ENCODE measurements at places on chromosomes 12 and 14. TPM values are rescaled to one million over a fixed set of nuclear protein-coding genes. Genes with fewer than 3 reads are reported as not detected.

DNA sequence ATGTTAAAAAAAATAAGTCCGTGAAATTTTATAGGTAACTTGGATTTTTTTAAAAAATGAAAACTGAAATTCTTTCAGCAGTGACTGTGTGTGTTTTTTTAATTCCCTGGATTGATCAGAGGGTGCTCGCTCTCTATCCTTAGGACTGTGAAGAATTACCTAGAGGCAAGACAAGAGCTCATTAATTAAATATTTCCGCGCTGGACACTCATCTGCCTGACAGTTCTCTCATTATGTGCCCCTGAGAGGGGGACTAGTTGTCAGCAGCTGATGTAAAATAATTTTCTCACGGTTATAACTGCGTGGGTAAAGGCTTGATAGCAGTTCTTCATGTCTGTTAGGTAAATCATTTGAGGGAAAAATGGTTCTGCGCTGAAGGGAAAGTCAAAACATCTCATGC lies 101.3 kb downstream of the PTCSC3 start:
- H3K4me1 ChIP-seq, result no peaks in the 10 kb centered on the region
- H3K27me3 ChIP-seq, result peaks cover 42% of the 10 kb centered on the region
- H3K4me3 ChIP-seq, result no peak overlapping the region
- DNase-seq, result no peak
- no peak overlapping the region for H3K27ac ChIP-seq

DNA sequence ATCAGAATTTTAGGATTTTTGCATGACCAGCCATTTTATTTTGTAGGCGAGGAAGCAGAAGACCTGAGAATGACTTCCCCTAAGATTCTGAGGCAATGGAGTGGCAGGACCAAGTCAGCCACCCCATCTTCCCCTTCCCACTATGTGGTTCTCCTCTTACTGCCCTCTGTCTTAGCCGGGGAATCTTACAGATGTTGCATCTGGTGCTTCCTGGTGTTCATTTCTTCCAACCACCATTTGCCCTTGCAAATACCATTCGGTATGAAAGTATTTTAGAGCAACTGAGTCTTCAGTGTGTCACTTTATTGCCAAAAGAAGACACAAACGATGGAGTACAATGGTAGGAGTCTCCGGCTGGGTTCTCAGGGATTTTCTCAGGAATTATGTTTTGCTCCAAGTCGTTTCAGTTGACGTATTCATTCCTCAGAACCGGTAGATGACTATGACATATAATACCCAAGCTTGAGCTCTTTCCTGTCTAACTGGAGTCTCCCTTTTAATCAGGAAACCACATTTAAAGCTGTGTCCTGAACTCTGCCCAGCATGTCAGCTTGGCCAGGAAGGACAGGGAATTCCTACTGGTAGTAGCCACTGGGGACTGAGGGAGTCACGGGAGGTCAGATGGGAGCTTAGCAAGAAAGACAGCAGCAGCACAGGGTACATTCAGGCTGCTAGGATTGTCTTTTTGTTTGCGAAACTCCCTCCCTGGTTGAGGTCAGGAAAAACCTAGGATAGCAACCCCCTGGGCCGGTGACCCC lies 87.0 kb downstream of the SAMD4A start:
- H3K27ac ChIP-seq, result peak overlapping the region; percentile 15
- DNase-seq, result no peak
- no peaks in the 10 kb centered on the region for H3K36me3 ChIP-seq
- H3K27me3 ChIP-seq, result peaks cover 5% of the 10 kb centered on the region
- peaks cover 13% of the 10 kb centered on the region for H3K4me1 ChIP-seq

DNA sequence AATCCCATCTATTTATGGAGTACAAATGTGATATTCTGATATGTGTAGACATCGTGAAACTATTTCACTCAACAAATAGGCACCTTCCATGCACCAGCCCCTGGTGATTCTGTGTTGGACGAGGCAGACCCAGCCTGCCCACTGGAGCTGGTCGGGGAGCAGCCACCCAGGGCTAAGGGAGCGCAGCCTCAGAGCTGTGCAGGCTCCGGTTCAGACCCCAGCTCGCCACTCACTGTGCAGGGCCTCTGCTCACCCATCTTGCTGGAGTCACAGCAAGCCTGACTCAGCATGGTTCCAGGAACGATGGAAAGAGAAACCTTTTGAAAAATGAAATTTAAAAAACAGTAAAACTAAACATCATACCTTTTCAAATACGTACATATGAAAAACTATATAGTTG lies 52.3 kb upstream of the BCL11B start:
- no peaks in the 10 kb centered on the region for H3K36me3 ChIP-seq
- peaks cover 6% of the 10 kb centered on the region for H3K27me3 ChIP-seq
- no peak overlapping the region for H3K27ac ChIP-seq
- peaks cover 2% of the 10 kb centered on the region for H3K4me1 ChIP-seq

DNA sequence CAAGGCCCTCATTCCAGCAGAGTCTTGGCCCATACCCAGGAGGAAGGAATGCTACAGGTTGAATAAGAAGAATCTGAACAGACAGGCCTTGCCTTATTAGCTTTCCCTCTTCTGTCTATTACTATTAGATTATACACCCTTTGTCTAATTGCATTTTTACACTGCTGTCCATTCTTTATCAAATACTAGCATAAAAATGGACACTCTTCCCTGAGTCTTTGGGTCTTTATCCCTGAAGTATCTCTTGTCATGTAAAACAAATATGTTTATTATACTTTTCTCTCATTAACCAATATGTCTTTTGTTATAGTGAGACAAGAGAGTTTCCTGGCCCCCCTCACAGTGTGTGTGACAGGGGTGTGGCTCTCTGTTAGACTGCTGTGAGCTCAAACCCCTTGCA lies 897.4 kb upstream of the SEL1L start:
- H3K36me3 ChIP-seq, result no peaks in the 10 kb centered on the region
- no peaks in the 10 kb centered on the region for H3K4me1 ChIP-seq
- no peak overlapping the region for H3K4me3 ChIP-seq
- no peak for DNase-seq
- no peak overlapping the region for H3K27ac ChIP-seq

GRCh38 chr12:105382771-105383622 lies 52.5 kb downstream of the C12orf75 start:
- no peaks in the 10 kb centered on the region for H3K4me1 ChIP-seq
- H3K27ac ChIP-seq, result no peak overlapping the region
- H3K27me3 ChIP-seq, result no peaks in the 10 kb centered on the region
- no peak overlapping the region for H3K4me3 ChIP-seq
- H3K36me3 ChIP-seq, result peaks cover 4% of the 10 kb centered on the region

- no peaks in the 10 kb centered on the region for H3K36me3 ChIP-seq
- no peak for DNase-seq
- H3K4me3 ChIP-seq, result no peak overlapping the region
- H3K4me1 ChIP-seq, result peaks cover 34% of the 10 kb centered on the region
- H3K27ac ChIP-seq, result no peak overlapping the region
Observed at GRCh38 chr14:68820119-68820518, 27.3 kb upstream of the ZFP36L1 start.

- no peak overlapping the region for H3K4me3 ChIP-seq
- DNase-seq, result no peak
- H3K4me1 ChIP-seq, result peaks cover 1% of the 10 kb centered on the region
- H3K27ac ChIP-seq, result no peak overlapping the region
Observed at GRCh38 chr14:39563361-39563760, 131.1 kb upstream of the FBXO33 start.

GRCh38 chr12:59587710-59588109 lies 8.1 kb upstream of the SLC16A7 start:
- no peak overlapping the region for H3K27ac ChIP-seq
- DNase-seq, result no peak
- no peaks in the 10 kb centered on the region for H3K36me3 ChIP-seq
- H3K4me1 ChIP-seq, result no peaks in the 10 kb centered on the region
- no peak overlapping the region for H3K4me3 ChIP-seq
- no peaks in the 10 kb centered on the region for H3K27me3 ChIP-seq

DNA sequence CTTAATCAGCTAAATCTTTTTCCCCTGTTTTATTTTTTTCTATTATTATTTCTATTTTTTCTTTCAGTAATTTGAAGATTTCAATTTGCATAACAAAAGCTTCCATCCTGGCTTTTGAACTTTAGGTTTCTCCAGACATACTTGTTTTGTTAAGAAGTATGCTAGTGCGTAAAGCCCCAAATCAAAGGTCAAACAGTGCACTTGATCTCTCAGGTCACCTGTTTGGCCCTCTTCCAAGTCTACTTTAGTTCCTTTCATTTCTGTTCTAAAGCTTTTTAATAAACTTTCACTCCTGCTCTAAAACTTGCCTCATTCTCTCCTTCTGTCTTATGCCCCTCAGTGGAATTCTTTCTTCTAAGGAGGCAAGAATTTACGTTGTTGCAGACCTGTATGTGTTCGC lies 54.6 kb upstream of the ATXN7L3B start:
- no peaks in the 10 kb centered on the region for H3K36me3 ChIP-seq
- H3K4me1 ChIP-seq, result no peaks in the 10 kb centered on the region
- no peak for DNase-seq
- no peak overlapping the region for H3K4me3 ChIP-seq
- no peaks in the 10 kb centered on the region for H3K27me3 ChIP-seq

DNA sequence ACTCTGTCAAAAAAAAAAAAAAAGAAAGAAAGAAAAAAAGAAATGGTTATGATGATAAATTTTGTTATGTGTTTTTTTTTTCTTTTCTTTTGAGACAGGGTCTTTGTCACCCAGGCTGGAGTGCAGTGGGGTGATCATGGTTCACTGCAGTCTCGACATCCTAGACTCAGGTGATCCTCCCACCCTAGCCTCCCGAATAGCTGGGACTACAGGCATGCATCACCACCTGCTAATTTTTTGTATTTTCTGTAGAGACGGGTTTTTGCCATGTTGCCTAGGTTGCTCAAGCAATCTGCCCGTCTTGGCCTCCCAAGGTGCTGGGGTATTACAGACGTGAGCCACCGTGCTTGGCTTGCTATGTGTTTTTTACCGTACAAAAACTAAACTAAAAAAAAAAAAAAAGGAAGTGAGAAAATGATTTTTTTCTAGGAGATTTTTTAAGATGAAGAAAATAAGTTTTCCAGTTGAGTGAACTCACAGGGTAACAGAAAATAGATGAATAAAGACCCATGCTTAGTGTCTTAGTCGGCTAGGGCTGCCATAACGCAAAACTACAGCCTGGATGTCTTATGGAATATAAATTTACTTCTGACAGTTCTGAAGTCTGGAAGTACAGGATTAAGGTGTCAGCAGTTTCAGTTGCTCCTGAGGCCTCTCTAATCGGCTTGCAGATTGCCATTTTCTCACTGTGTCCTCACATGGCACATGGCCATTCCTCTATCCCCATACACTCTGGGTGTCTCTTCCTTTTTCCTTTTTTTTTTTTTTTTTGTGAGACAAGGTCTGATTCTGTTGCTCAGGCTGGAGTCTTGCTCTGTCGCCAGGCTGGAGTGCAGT lies 13.2 kb upstream of the APOF start:
- H3K36me3 ChIP-seq, result no peaks in the 10 kb centered on the region
- no peaks in the 10 kb centered on the region for H3K27me3 ChIP-seq

DNA sequence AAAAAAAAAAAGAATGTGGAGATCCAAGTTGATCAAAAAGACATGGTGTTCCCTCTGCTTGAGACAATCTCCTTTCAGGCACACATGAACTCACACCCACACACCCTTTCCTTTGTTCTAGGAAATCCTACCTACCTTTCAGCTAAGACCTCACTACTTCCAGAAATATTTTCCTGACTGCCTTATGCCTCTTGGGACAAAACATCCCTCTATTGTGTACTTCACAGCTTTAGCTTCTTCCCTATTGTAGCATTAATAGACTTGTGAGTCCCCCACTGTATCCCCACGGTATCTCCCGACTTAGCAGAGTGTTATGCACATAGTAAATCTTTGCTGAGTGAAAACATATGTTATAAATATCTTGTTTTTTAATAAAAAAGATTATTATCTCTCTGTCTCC lies 44.9 kb upstream of the AEBP2 start:
- H3K27ac ChIP-seq, result no peak overlapping the region
- no peak overlapping the region for H3K4me3 ChIP-seq
- no peak for DNase-seq
- H3K4me1 ChIP-seq, result no peaks in the 10 kb centered on the region

DNA sequence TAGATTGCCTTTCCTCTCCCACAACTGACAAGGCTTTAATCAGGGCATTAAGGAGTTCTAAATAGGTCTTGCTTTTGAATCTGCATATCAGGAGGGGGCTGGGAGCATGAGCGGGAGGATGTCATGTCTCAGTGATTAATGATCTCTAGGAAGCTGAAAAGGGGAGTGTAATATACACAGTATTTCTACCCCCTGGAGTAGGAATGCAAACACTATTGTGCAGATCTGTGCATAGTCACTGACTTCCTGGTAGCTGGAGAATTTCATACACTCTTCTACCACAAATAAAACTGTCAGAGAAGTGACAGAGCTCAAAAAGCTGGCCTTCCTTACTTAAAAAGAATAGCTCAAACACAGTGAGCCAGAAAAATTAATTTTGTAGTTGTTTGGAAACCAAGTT lies 65.8 kb downstream of the RIC8B start:
- peak overlapping the region; percentile 86 for H3K27ac ChIP-seq
- no peaks in the 10 kb centered on the region for H3K27me3 ChIP-seq
- H3K4me3 ChIP-seq, result peak overlapping the region; percentile 23
- H3K4me1 ChIP-seq, result peaks cover 22% of the 10 kb centered on the region
- DNase-seq, result no peak

DNA sequence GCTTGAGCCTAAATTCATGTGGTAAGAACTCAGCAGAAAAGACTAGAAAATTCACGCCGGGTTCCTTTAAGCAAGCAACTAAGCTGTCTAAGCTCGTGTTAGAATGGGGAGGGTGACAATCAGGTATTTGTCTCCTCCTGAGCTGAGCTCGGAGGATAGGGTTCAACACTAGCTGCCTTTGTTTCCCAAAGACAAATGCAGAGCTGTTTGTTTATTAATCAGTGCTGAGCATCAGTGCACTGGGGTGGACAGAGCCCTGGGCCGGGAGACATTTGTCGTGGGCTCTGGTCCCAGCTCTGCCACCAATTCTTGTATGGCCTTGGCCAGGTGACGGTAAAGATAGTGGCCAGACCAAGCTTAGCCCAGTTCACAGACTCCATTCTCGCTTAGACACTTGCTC lies 43.7 kb downstream of the DEGS2 start:
- no peaks in the 10 kb centered on the region for H3K4me1 ChIP-seq
- H3K4me3 ChIP-seq, result no peak overlapping the region
- H3K27ac ChIP-seq, result no peak overlapping the region
- no peaks in the 10 kb centered on the region for H3K27me3 ChIP-seq
- H3K36me3 ChIP-seq, result no peaks in the 10 kb centered on the region
- DNase-seq, result no peak

DNA sequence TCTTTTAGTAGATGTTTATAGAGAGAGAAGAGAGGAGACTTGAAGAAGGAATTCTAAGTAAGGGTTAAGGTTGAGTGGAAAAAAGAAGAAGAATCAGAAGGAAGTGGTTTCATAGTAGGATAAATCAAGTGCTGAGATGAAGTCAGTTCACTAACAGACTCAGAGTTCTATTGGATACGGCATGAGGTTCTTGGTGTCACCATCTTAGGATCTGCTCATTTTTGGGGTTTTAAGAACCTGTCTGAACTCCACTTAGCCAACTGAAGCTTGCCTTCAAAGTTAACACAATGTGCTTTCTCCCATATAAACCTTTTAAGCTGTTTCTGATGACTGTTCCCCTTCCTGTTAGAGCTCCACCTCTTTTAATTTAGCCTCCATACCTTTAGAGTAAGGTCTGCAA lies 152.6 kb downstream of the PRKCH start:
- H3K4me3 ChIP-seq, result no peak overlapping the region
- no peaks in the 10 kb centered on the region for H3K36me3 ChIP-seq
- peaks cover 3% of the 10 kb centered on the region for H3K4me1 ChIP-seq

The TRPV4 gene
- 5.2 TPM for total RNA-seq

The RTN1 gene
- total RNA-seq, result 27.0 TPM

The TAS2R9 gene
- total RNA-seq, result 0.26 TPM

The VRTN gene
- 1.5 TPM for total RNA-seq

The PLEKHH1 gene
- 127 TPM for total RNA-seq

The RPGRIP1 gene
- 0.19 TPM for total RNA-seq

The GPR84 gene
- not detected for total RNA-seq

The FAM234B gene
- 19.7 TPM for total RNA-seq

The OTOGL gene
- 0.31 TPM for total RNA-seq

The SLC2A13 gene
- 8.4 TPM for total RNA-seq

The PIK3C2G gene
- total RNA-seq, result 26.4 TPM
